Endothelial cell (in vitro differentiated cells): ENCODE measurements at places on chromosomes 6 and 20. TPM values are rescaled to one million over a fixed set of nuclear protein-coding genes. Genes with fewer than 3 reads are reported as not detected.

SLC2A10 gene
- 19.4 TPM for total RNA-seq

LAMA2 gene
- 2.0 TPM for total RNA-seq

PMEPA1 gene
- 61.3 TPM for total RNA-seq

PLAGL2 gene
- 23.7 TPM for total RNA-seq

- no peaks in the 10 kb centered on the region for H3K4me1 ChIP-seq
- H3K27ac ChIP-seq: no peak overlapping the region
- H3K4me3 ChIP-seq: no peak overlapping the region
- no peaks in the 10 kb centered on the region for H3K36me3 ChIP-seq
- no peaks in the 10 kb centered on the region for H3K27me3 ChIP-seq
- DNase-seq: no peak
Observed at GRCh38 chr6:162681447-162681846, 46.1 kb downstream of the PRKN start.

- H3K36me3 ChIP-seq: peaks cover 19% of the 10 kb centered on the region
- peak overlapping the region; percentile 80 for H3K4me3 ChIP-seq
- peaks cover 12% of the 10 kb centered on the region for H3K27me3 ChIP-seq
- peak overlapping the region; percentile 86 for H3K27ac ChIP-seq
- peaks cover 41% of the 10 kb centered on the region for H3K4me1 ChIP-seq
- DNase-seq: peak; percentile 28
Observed at GRCh38 chr6:33314943-33315792, 1.3 kb upstream of the TAPBP start.

GRCh38 chr20:43571771-43572170, 12.9 kb downstream of the SGK2 start:
- no peak overlapping the region for H3K27ac ChIP-seq
- H3K27me3 ChIP-seq: peaks cover 4% of the 10 kb centered on the region
- no peak overlapping the region for H3K4me3 ChIP-seq
- no peaks in the 10 kb centered on the region for H3K4me1 ChIP-seq
- DNase-seq: no peak
